GM12878 (cell line): ENCODE measurements at places on chromosomes 6 and 20. TPM values are rescaled to one million over a fixed set of nuclear protein-coding genes. Genes with fewer than 3 reads are reported as not detected.

- H3K4me1 ChIP-seq: peaks cover 23% of the 10 kb centered on the region
- no peaks in the 10 kb centered on the region for H3K27me3 ChIP-seq
- DNase-seq: no peak
- H3K27ac ChIP-seq: peak overlapping the region; percentile 80
- H3K36me3 ChIP-seq: peaks cover 4% of the 10 kb centered on the region
Measured at GRCh38 chr20:23362392-23363256, 642 bp downstream of the GZF1 start.

- no peaks in the 10 kb centered on the region for H3K4me1 ChIP-seq
- no peaks in the 10 kb centered on the region for H3K27me3 ChIP-seq
- no peak overlapping the region for H3K27ac ChIP-seq
- H3K36me3 ChIP-seq: no peaks in the 10 kb centered on the region
- H3K4me3 ChIP-seq: no peak overlapping the region
Measured at GRCh38 chr6:93848031-93848742, 428.8 kb upstream of the EPHA7 start.

GRCh38 chr6:12039540-12040459 is 27.7 kb downstream of the HIVEP1 start:
- H3K27ac ChIP-seq: no peak overlapping the region
- no peak overlapping the region for H3K4me3 ChIP-seq
- no peaks in the 10 kb centered on the region; the same call in 1 of the 2 replicates for H3K36me3 ChIP-seq
- H3K27me3 ChIP-seq: no peaks in the 10 kb centered on the region
- DNase-seq: no peak

DNA sequence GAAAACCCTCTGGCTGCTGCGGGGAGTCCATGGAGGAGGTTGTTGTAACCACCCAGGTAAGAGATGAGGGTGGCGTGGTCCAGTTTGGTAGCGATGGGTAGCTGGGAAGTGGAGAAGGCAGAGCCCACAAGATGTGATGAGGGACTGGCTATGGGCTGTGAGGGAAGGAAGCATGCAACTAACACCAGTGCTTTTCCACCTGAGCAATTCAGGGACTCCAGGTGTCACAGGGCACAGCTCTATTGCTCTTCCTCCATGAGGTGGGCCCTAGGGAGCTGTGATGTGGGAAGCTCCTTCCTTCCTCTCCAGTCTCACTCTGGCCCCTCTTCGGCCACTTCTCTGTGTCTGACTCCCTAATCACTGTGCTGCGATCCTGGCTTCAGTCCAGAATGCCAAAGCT is 32.4 kb upstream of the TGM6 start:
- H3K4me1 ChIP-seq: no peaks in the 10 kb centered on the region
- H3K4me3 ChIP-seq: no peak overlapping the region
- DNase-seq: no peak

DNA sequence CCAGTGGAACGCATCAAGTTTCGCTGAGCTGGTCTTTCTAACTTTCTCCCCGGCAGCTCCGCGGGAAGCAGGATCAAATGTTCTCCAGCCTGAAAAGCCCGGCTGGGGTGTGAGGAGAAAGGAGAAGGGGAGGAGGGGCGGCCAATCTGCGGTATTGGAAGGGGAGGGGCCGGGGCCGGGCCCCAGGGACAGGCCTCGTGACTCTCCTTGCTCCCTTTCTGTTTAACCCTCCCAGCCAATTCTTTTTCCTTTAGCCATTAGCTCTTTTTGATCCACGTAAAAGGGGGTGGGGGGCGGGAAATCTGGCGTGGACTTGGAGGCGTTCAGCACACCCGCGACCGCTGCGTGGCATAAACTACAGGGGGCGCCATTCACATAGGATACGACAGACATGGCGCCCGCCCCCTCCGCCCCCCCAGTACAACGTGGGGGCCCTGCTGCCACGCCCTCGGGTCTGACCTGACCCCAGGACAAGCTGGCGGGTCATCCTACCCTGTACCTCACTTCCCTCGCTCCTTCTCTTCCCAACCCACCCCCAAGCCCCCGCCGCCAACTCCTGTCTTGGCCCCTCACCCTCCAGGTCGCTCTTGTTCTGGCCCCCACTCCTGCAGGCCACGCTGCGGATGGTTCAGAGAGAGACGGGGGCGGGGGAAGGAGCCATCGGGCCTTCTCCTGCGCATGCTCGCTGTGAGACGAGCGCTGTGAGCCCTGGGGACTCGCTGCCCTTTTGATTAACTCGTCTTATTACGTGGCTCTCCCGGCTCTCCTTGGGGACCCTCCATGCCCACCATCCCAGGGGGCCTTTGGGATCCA is 7.8 kb upstream of the MDGA1 start:
- DNase-seq: peak; percentile 30
- H3K36me3 ChIP-seq: no peaks in the 10 kb centered on the region
- no peak overlapping the region; the same call in 1 of the 2 replicates for H3K27ac ChIP-seq
- peaks cover 5% of the 10 kb centered on the region for H3K4me1 ChIP-seq
- H3K27me3 ChIP-seq: no peaks in the 10 kb centered on the region; the same call in 1 of the 2 replicates

GRCh38 chr6:4574007-4574406 is 202.2 kb upstream of the CDYL start:
- H3K36me3 ChIP-seq: no peaks in the 10 kb centered on the region
- H3K4me3 ChIP-seq: no peak overlapping the region
- DNase-seq: no peak
- H3K27ac ChIP-seq: no peak overlapping the region
- no peaks in the 10 kb centered on the region for H3K4me1 ChIP-seq

C6orf62 gene
- 292 and 309 TPM in 2 replicates for polyA plus RNA-seq

MARCKS gene
- polyA plus RNA-seq: 37.4 and 42.6 TPM in 2 replicates

DNA sequence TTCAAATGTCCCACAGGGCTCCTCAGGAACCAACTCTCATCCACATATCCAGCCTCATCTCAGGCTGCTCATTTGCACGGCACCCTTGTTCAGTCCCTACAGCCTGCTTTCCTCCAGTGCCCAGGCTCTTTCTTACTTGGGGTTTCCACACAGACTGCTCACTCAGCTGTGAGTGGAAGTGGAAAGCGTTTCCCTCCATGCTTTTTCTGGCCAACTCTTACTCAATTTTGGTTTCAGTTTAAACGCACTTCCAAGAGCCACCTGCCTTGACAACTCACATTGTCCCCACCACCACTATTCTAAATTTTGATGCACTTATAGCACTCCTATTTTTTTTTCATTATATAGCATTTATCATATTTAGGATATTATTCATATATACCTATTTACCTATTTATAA is 367.1 kb downstream of the PKHD1 start:
- H3K27ac ChIP-seq: no peak overlapping the region
- H3K4me1 ChIP-seq: no peaks in the 10 kb centered on the region
- no peak overlapping the region for H3K4me3 ChIP-seq
- no peaks in the 10 kb centered on the region for H3K36me3 ChIP-seq
